CD4-positive, alpha-beta T cell treated with Interleukin-15 for 4 hours (primary cell): ENCODE measurements at places on chromosomes 12 and 14.
A peak's percentile ranks its signal among the peaks of the same experiment; 100 is the strongest.

DNA sequence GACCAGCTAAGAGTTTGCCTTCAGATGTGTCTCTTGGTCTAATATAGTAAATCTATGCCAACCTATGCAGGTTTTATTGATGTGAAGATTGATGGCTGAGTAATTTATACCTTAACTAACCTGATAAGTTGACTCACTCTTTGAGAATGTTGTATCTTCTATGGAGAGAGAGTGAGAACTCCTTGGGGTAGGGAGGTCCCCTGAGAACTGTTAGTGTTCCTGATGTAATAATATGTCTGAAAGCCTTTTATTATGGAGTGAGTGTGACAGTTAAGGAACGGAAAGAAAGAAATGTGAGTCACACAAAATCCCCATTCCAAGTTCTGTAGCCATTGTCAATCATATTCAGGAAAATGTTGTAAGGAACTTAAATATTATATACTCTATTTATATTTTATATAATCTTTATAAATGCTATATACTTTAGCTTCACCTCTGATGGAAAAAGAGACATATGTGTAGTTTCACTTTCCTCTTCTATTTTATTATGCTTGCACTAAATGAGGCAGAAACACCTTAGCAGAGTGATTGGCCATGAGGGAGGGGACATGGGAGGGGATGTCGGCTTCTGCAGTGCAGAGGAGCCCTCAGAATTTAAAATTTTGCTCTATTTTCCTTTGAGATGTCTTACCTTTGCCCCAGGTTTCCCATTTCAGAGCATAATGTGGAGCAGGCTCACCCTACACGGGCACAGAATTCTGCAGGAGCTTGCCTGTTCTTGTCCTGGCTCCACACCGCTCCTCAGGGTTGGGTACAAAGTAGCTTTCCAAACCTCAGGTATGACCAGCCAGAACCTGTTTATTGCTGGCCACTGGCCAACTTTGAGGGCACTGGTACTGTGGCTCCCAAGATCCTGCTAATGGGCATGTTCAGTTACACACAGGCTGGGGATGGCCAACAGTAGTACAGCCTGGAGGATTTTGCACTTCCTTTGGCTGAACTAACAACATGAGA is 57.7 kb downstream of the ARF6 start:
- DNase-seq: no peak

- DNase-seq: no peak
Observed at GRCh38 chr14:52883658-52884057, 67.2 kb downstream of the FERMT2 start.

DNA sequence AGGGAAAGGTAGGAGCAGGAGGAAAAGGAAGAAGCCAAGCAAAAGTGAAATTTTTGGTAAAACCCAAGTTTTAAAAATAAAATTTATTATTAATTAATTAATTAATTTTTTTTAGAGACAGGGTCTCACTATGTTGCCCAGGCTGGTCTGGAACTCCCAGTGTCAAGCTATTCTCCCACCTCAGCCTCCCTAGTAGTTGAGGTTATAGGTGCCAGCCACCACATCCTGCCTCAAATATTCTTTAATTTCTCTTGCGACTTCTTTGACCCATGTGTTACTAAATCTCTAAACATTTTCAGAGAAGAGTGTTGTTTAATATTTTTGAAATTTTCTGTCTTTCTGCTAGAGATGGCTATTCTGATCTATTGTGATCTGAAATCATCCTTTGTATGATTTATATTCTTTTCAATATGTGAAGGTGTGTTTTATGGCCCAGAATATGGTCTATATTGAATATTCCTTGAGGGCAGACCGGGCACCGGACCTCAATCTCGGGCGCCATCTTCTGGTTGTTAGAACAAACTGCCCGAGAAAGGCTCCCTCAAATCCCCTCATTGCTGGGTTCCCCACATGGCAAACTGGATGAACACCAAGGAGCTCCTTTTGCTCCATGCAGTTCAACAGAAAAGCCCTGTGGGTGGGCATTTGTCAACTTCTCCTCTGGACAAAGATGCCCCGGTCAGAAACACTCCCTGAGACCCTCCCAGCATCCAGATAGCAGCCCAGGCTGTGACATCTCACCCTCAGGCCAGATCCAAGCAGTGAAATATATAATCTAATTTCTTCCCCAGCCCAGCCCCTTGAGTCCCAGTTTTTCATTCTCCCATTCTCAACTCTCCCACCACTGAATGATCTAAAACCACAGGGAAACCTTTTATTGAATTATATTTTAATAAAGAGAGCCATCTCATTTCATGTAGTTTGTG is 110.5 kb downstream of the ASCL4 start:
- DNase-seq: peak; percentile 36

- no peak for DNase-seq
Observed at GRCh38 chr14:65492266-65492665, 79.7 kb downstream of the FUT8 start.

GRCh38 chr12:23473071-23473470 is 476.4 kb downstream of the SOX5 start:
- DNase-seq: no peak

DNA sequence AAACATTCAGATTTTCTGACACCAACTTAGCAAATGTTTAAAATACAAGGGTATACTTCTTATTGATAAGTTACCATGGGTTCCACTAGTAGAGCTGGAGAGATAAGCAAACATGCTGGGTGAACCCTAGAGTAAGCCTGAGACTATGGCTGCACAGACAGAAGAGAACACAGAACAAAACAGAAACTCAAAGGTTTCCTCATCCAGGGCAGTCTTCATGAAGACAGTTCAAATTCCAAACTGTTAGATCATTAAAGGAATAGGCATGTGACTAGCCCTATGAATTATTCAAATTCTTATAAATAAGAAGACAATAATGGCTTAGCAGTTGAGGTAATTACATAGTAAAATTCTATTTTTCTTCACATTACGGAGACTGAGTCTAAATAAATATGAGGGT is 28.1 kb downstream of the BTBD7 start:
- no peak for DNase-seq

GRCh38 chr12:91001306-91001705 is 3.5 kb downstream of the EPYC start:
- no peak for DNase-seq

- DNase-seq: no peak
Observed at GRCh38 chr12:118430516-118430915, 54.2 kb downstream of the SUDS3 start.

- no peak for DNase-seq
Observed at GRCh38 chr14:104871145-104871655, 6.1 kb downstream of the CEP170B start.

DNA sequence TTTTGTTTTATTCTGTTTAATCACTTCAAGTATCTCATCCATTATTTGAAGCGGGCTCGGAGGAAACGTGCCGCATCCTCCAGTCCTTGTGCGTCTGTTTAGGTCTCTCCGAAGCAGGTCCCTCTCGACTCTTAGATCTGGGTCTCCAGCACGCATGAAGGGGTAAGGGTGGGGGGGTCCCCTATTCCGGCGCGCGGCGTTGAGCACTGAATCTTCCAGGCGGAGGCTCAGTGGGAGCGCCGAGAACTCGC is 311 bp upstream of the LGR5 start:
- no peak for DNase-seq

DNA sequence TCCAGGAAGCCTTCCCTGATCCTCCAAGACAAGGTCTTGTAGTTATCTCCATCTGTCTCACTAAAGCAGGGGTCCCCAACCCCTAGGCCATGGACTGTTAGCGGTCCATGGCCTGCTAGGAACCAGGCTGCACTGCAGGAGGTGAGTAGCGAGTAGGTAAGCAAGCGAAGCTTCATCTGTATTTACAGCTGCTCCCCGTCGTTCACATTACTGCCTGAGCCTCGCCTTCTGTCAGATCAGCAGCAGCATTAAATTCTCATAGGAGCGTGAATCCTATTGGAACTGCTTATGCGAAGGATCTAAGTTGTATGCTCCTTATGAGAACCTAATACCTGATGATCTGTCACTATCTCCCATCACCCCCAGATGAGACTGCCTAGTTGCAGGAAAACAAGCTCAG is 12.4 kb upstream of the NFYB start:
- no peak for DNase-seq

DNA sequence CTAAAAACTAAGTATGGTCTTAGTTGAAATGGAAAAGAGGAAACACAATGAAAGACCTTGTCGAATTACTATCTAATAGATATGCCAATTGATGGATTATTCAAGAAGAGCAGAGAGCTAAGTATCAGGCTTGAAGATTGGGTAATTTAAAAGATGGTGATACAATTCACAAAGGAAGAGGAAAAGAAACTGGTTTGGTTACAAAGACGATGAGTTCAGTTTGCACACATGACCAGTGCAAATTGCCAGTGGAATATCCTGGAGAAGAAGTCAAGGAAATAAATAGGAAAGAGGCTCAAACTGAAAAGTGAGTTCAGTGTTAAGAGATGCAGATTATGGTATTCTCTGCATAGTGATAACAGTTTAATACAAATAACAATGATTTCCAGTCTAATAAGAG is 2.5 kb upstream of the RAP1B start:
- no peak for DNase-seq

GRCh38 chr12:69501154-69501895 is 31.1 kb downstream of the FRS2 start:
- no peak for DNase-seq

- DNase-seq: no peak
Observed at GRCh38 chr14:68598621-68599447, 194.0 kb downstream of the ZFP36L1 start.

DNA sequence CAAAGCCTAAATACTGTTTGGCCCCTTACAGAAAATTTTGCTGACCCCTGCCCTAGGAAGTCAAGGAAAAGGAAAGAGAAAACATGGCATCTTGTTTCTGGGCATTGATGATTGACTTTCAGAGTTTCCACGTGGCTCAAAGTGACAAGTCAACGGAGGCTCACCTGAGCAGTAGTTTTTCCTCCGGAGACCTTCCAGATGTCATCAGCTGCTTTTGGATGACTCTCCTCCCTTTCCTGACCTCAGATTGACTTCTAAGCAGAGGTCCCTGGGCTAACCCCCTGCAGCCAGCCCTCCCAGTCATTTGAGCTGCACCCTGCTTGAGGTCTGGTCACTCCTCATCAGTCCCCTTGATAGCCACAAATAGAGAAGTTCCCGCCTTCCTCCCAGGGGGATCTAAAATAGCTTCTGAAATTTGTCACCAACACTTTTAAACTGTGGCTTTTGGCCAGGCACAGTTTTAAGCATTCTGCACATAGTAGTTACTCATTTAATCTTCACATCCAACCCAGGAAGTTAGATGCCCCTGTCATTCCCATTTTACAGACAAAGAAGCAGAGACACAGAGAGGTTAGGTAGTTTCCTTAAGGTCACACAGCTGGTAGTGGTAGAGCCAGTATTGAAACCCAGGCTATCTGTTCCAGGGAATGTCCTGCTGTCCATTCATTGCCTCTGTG is 143.4 kb downstream of the CHST11 start:
- no peak for DNase-seq

GRCh38 chr14:26595926-26596542 is 1.8 kb downstream of the NOVA1 start:
- DNase-seq: no peak

GRCh38 chr14:96267336-96267735 is 11.3 kb downstream of the BDKRB1 start:
- no peak for DNase-seq

GRCh38 chr14:101950516-101951215 is 13.7 kb upstream of the DYNC1H1 start:
- no peak for DNase-seq

- no peak for DNase-seq
Observed at GRCh38 chr12:86411710-86412109, 155.5 kb upstream of the MGAT4C start.

- DNase-seq: no peak
Observed at GRCh38 chr12:32983968-32984367, 87.4 kb upstream of the PKP2 start.

GRCh38 chr12:18283831-18284230 is 22.5 kb downstream of the PIK3C2G start:
- no peak for DNase-seq

GRCh38 chr12:121592320-121592719 is 11.5 kb upstream of the KDM2B start:
- DNase-seq: no peak

DNA sequence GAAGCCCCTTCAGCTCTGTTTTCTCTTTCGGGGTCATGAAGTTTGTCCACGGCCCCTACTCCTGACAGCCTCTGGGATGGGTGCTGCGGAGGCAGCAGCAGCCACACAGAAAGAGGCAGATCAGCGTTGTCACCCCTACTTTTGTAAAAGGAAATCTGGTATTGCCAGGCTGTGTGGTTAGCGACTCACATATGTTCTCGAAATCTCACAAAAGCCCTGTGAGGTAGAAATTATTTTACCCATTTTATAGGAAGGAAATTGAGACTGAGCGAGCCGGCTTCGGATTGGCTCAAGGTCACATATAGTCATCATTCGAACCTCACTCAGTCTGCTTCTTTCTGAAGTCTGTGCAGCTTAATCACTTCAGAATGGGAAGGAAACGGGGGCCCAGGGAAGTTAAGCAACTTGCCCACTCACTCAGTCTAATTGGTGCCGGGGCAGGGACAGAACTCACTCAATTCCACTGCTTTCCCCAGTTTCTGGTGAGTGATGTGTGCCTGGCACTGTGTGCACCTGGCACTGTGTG is 1.1 kb upstream of the CKAP4 start:
- DNase-seq: peak; percentile 59

DNA sequence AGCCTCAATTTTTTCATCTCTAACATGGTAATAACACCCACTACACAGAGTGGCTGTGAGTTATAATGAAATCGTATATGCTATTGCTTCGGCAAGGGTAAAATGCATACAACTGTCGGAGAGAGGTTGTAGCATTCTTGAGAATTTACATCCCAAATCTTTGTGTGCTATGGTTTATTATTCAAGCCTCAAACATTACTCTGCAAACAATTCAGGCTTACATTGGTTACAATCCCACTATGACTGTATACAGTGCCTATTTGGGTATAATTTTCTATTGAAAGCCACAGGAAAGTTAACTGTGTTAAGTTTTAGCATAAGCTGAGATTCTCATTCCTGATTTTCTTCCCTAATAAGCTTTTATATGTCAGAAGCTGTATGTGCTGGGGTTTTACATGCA is 20.6 kb downstream of the SLC35F4 start:
- DNase-seq: no peak

- DNase-seq: no peak
Observed at GRCh38 chr12:50772877-50773276, 9.0 kb downstream of the ATF1 start.

GRCh38 chr12:29695026-29695425 is 88.7 kb downstream of the TMTC1 start:
- DNase-seq: no peak

DNA sequence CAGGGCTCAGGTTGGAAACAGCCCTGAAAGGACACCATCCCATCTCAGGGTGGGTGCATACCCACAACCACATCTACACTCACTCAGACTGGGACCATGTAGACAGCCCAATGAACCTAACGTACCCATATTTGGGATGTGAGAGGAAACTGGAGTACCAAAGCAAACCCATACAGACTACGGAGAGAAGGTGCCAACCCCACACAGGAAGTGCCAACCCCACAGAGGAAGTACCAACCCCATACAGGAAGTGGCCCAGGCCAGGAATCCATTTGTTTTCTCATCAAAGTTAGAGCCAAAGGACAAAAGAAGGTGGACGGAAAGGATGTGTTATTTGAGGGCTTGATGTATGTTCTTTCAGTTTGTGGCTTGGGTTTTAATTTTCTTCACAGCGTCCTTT is 19.5 kb upstream of the SPIC start:
- peak; percentile 8 for DNase-seq
